ENCODE measurements at places on chromosomes 2 and 18.

DNA sequence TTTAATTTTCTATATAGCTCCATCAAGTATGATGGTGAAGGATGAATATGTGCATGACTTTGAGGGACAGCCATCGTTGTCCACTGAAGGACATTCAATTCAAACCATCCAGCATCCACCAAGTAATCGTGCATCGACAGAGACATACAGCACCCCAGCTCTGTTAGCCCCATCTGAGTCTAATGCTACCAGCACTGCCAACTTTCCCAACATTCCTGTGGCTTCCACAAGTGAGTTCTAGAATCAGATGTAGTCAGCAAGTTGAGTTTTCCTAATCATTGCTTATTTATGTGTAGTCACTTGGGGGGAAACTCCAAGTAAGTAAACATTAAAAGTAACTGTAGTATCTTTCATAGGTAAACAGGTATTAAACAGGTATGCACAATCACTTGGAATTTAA lies 24.8 kb downstream of the SMAD4 start:
- DNase-seq, result no peak

DNA sequence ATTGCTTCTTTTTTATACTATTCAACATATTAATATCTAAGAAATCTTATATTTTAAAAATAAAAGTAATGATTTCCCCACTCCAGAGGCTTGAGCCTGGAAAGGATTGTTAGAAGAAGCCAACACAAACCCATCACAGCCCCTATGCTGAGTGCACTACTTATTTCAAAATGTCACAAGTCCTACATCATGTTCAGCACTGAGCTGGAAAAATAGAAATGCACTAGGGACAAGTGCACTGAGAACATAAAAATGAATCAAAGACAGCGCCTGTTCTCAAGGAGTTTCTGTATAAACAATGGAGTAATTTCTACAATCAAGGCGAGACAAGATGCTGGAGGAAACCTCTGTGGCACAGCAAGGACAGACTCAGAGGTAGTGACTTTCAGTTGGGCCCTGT lies 155.0 kb downstream of the TXNL1 start:
- no peak for DNase-seq

DNA sequence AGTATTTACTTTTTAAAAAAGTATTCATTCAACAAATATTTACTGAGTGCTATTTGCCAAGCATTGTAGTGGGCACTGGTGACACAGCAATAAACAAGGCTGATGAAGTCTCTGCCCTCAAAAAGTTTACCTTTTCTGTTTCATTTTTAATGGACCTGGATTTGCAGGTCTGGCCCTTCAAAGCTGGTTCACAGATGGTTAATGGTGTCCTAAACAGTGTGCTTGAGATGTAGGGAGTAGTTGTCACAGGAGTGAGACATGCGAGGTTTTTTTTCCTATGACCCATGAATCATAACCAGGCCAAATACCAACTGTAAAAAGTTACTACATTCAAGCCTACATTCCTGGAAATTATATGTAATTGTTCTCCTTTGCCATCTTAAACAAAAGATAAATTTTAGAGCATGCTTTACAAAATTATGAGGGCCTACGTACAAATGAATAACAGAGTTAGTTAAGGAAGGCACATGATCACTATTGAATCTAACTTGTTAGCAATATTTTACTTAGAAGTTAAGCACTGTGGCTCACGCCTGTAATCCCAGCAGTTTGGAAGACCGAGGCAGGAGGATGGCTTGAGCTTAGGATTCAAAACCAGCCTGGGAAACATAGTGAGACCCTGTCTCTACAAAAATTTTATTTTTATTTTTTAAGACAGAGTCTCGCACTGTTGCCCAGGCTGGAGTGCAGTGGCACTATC lies 223.9 kb downstream of the MBD5 start:
- no peak for DNase-seq

GRCh38 chr18:50119296-50119695 lies 75.7 kb downstream of the MYO5B start:
- no peak for DNase-seq

DNA sequence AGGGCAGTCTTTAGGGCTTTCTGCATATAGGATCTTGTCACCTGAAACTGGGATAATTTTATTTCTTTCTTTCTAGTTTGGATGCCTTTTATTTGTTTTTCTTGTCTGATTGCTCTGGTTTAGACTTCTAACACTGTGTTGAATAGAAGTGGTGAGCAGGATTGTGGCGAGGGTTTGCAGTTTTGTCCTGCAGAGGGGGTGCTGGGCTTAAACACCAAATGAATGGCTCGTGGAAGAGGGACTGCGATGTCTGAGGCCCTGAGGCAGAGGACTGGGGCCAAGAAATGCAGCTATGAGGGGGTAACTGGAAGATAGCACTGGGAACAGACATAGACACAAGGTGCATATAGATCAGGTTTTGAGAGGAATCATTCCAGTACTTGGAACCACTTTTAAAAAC lies 20.5 kb downstream of the UBE2F start:
- DNase-seq, result no peak

DNA sequence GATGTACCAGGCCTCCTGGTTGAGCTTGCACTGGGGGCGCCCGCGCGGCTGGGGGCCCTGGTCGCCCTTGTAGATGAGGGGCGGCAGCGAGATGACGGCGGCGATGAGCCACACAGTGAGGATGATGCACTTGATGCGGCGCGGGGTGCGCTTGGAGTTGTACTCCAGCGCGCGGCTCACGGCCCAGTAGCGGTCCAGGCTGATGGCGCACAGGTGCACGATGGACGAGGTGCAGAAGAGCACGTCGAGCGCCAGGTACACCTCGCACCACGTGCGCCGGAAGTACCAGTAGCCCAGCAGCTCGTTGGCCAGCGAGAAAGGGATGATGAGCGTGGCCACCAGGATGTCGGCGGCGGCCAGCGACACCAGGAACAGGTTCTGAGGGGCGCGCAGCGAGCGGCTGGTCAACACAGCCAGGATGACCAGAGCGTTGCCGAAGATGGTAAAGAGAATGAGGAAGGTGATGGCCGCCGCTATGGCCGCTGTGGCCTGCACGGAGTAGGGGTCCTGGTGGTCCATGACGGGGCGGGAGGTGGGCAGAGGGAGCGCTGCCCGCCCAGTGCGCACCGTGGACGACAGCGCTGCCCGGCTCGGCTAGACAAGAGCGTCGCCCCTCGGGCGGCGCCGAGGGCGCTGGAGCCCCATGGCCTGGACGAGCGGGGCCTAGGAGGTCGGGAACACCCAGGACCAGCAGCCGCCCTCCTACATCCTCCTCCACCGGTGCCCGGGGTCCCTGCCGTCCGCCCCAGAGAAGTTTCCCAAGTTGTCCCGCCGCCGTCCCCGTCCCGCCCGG lies 544 bp downstream of the ADRA2B start:
- DNase-seq, result no peak

DNA sequence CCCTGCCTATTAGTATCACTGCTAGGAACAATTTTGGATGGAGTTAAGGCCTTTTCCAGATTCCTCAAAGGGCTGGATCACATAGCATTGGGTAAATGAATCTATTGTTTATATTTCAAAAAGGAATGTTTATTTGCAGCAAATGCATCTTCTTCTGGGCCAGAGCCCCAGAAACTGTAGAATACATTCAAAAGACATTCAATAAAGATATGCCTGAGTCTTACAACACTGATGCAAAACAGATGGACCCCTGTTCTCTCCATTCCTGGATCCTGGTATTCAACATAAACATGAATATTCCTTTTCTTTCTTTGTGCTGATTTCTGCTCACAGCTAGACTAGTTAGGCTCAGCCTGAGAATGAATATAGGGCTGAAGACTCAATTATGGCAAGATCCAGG lies 227.2 kb upstream of the KLHL29 start:
- no peak for DNase-seq

DNA sequence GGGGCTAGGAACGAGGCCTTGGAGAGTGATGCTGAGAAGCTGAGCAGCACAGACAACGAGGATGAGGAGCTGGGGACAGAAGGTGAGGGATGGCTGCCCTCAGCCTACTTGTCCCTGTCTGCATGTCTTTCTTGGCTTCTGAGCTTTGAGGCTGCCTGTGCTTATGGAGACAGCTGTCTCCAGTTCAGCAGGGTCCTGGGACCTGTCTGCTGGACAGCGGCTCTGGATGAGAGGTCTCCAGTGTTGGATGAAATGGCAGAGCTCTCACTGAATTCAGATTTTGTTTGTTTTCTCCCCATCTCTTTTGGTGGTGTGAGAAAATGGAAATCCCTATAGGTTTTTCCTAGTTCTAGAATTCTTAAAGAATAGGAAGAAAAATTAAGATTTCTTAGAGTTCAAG lies 54.8 kb downstream of the NTSR2 start:
- DNase-seq, result no peak

DNA sequence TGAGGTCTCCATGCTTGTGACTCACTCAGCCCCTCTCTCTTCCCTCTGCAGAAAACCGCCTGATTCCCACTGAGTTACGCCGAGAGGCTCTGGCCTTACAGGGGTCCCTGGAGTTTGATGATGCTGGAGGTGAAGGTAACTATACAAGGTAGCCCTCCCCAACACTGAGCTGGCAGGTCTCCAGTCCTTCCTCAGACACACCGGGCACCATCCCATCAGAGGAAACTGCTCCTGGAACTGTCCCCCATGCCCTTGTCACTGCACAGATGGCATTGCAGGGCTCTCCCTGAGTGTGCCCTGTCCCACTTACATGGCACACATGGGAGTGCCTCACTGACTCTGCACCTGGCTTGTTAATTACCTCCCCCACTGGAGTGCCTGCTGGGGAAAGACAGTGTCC lies 1.9 kb downstream of the IMP4 start:
- DNase-seq, result no peak

Data from stimulated activated CD8-positive, alpha-beta memory T cell treated with anti-CD3 and anti-CD28 coated beads, Interleukin-4, amount 100 ng/mL, for 1 hour (primary cell).